Immature natural killer cell (primary cell): ENCODE measurements at places on chromosomes 1 and 21. TPM values are rescaled to one million over a fixed set of nuclear protein-coding genes. Genes with fewer than 3 reads are reported as not detected.

GRCh38 chr1:238501290-238501689 is 610.6 kb upstream of the ZP4 start:
- no peak overlapping the region for H3K4me3 ChIP-seq
- no peak overlapping the region for H3K27ac ChIP-seq
- no peaks in the 10 kb centered on the region for H3K27me3 ChIP-seq
- H3K4me1 ChIP-seq, result no peaks in the 10 kb centered on the region
- no peak for DNase-seq
- H3K36me3 ChIP-seq, result peaks cover 2% of the 10 kb centered on the region

GRCh38 chr1:235090406-235091069 is 38.1 kb downstream of the TOMM20 start:
- no peak overlapping the region for H3K4me3 ChIP-seq
- peaks cover 9% of the 10 kb centered on the region for H3K27me3 ChIP-seq
- peaks cover 5% of the 10 kb centered on the region for H3K4me1 ChIP-seq

GRCh38 chr21:34008618-34009017 is 64.8 kb upstream of the MRPS6 start:
- peaks cover 2% of the 10 kb centered on the region for H3K27me3 ChIP-seq
- H3K4me3 ChIP-seq, result peak overlapping the region; percentile 6
- H3K27ac ChIP-seq, result peak overlapping the region; percentile 92
- peaks cover 8% of the 10 kb centered on the region for H3K36me3 ChIP-seq
- peaks cover 21% of the 10 kb centered on the region for H3K4me1 ChIP-seq

DNA sequence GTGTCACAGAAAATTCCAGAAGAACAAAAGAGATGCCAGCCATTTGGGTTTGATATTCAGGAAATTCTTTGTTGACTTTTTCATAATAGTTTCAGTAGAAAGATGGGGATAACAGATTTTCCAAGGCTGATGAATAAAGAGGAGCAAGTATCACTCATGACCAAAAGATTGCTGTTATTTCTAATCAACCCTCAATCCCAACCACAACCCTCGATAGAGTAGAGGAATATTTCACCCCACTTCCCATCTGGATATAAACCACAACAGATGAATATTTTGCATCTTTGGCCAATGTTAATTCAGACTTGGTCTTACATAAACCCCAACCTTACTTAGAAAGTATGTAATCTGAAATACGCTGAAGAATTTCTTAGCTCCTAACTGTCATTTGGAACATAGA is 232.4 kb downstream of the SEC16B start:
- H3K36me3 ChIP-seq, result no peaks in the 10 kb centered on the region
- H3K27me3 ChIP-seq, result no peaks in the 10 kb centered on the region
- H3K27ac ChIP-seq, result no peak overlapping the region
- DNase-seq, result no peak
- H3K4me1 ChIP-seq, result no peaks in the 10 kb centered on the region

The OXCT2 gene
- 0.24 TPM for polyA plus RNA-seq
